Esophagus muscularis mucosa (tissue), 4 donors: ENCODE measurements at places on chromosomes 1 and 21. TPM values are rescaled to one million over a fixed set of nuclear protein-coding genes. Genes with fewer than 3 reads are reported as not detected.

ACKR1 gene
- total RNA-seq, result 171 TPM

NUDT4B gene
- total RNA-seq, result 79.7 TPM

C1orf56 gene
- total RNA-seq, result 8.7 TPM

STRIP1 gene
- total RNA-seq, result 30.5 TPM

RBM11 gene
- 0.42 TPM for total RNA-seq

PODN gene
- total RNA-seq, result 116 TPM

PLA2G5 gene
- 23.9 TPM for total RNA-seq

CSF3R gene
- total RNA-seq, result 6.6 TPM
